ENCODE measurements at places on chromosomes 11 and 22.

- H3K4me3 ChIP-seq, result no peak overlapping the region
- no peak overlapping the region for H3K27ac ChIP-seq
- no peaks in the 10 kb centered on the region for H3K27me3 ChIP-seq
Observed at GRCh38 chr11:63906087-63906486, 10.9 kb downstream of the RCOR2 start.

DNA sequence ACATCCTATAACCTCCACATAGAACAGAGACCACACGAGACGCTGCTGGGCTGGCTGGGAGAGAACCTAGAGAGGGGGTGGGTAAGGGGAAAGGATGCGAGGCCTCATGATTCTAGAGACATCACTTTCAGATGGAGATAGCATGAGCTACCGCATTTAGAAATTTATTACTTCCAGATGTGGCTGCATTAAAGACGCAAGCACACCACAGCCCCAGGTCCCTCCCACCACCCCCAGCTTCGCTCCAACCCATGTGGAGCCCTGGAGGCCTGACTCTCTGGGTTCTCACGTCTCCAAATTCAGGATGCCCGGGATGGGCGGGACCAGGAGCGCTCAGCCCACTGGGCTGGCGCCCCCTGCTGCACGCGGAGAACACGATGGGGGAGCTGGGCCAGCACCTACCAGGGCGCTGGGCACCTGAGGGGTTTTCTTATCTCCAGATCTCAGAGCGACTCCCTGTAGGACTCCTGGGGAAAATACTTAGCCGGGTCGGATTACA is 13.6 kb downstream of the MRPL21 start:
- no peak overlapping the region for H3K4me3 ChIP-seq
- DNase-seq, result peak; percentile 20
- H3K27me3 ChIP-seq, result no peaks in the 10 kb centered on the region

- H3K27ac ChIP-seq, result no peak overlapping the region
- no peak overlapping the region for H3K4me3 ChIP-seq
- no peaks in the 10 kb centered on the region for H3K4me1 ChIP-seq
- DNase-seq, result no peak
- H3K27me3 ChIP-seq, result no peaks in the 10 kb centered on the region
- H3K36me3 ChIP-seq, result no peaks in the 10 kb centered on the region
Observed at GRCh38 chr11:87767615-87768014, 407.6 kb downstream of the RAB38 start.

GRCh38 chr22:40276996-40277823 is 69.1 kb upstream of the ADSL start:
- H3K4me3 ChIP-seq, result no peak overlapping the region
- H3K27me3 ChIP-seq, result no peaks in the 10 kb centered on the region
- no peak overlapping the region for H3K27ac ChIP-seq
- peak; percentile 38 for DNase-seq
- H3K4me1 ChIP-seq, result peaks cover 7% of the 10 kb centered on the region

- H3K27me3 ChIP-seq, result no peaks in the 10 kb centered on the region
- no peak overlapping the region for H3K27ac ChIP-seq
- H3K4me3 ChIP-seq, result peak overlapping the region; percentile 77
- no peak for DNase-seq
- peaks cover under 1% of the 10 kb centered on the region for H3K36me3 ChIP-seq
- H3K4me1 ChIP-seq, result peaks cover 3% of the 10 kb centered on the region
Observed at GRCh38 chr11:72079819-72080325, 470 bp downstream of the NUMA1 start.

DNA sequence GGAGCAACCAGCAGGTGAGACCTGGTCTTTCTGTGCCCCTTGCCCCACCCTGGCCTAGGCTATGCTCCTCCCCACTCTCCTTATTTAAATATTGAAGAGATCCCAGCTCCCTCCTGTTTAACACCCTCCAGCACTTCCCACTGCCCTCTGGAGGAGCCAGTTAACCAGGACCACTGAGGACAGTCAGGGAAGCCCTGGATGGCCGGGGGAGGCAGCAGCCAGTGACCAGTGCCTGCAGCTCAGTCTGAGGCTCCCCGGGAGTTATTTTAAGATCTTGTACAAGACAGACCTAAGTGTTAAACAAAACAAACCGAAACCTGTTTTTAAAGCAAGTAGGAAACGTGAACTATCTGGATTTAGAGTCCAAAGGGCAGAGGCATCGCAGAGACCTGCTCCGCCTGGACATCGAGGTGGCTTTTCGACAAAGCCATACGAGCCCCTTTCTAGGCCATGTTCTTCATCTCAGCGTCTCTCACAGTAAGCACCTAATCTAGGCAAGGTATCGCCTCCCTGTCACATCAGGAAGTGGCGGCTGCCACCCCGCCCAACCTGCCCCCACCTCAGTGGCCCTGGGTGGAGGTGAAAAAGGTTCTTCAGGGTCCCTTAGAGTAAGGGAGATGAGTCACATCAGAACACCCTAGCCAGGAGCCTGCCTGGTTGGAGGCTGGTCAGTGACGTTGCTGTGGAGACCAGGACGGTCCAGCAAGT is 35.2 kb downstream of the TRMU start:
- peaks cover 70% of the 10 kb centered on the region for H3K36me3 ChIP-seq
- H3K4me1 ChIP-seq, result peaks cover 27% of the 10 kb centered on the region
- no peak for DNase-seq
- H3K27me3 ChIP-seq, result peaks cover 30% of the 10 kb centered on the region
- H3K4me3 ChIP-seq, result no peak overlapping the region

DNA sequence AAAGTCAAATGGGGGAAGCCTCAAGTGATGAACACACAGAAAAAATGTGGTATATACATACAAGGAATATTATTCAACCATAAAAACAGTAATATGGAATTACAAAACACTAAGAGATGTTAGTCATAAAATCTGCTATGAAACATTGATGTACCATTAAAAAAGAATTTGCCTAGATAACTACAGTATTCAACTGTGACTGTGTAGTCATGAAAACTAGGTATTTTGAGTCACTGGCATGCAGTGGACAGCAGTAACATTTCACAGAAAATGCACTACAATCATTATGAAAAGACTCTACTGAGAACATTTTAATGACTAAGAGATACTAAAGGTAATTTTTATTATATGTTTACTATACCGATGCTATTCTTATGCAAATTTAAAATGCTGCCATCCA is 11.7 kb downstream of the ZNF195 start:
- H3K27ac ChIP-seq, result no peak overlapping the region
- H3K36me3 ChIP-seq, result peaks cover 97% of the 10 kb centered on the region
- peaks cover 1% of the 10 kb centered on the region for H3K4me1 ChIP-seq

DNA sequence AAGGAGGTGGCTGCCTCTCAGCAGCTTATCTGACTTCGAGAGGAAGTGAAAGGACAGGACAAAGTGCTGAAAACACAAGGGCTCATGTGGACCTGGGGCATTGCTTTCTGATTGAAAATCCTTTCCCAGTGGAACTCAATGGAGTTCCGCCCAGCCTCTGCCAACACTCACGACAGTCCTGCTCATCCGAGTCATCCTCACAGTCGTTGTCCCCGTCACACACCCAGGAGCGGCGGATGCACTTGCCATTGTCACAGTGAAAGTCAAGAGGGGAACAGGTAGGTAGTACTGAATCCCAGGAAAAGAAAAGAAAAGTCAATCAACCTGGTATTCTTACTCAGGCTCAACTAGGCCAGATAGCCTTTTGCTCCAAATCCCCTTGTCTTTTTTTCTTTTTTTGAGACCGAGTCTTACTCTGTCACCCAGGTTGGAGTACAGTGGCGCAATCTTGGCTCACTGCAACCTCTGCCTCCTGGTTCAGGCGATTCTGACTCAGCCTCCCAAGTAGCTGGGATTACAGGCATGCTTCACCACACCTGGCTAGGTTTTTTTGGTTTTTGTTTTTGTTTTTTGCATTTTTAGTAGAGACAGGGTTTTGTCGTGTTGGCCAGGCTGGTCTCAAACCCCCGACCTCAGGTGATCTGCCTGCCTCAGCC is 18.1 kb downstream of the LRP4 start:
- no peak for DNase-seq
- no peaks in the 10 kb centered on the region for H3K27me3 ChIP-seq
- peaks cover 8% of the 10 kb centered on the region for H3K36me3 ChIP-seq

- H3K36me3 ChIP-seq, result no peaks in the 10 kb centered on the region
- H3K4me1 ChIP-seq, result peaks cover 8% of the 10 kb centered on the region
- no peaks in the 10 kb centered on the region for H3K27me3 ChIP-seq
- no peak overlapping the region for H3K4me3 ChIP-seq
- no peak overlapping the region for H3K27ac ChIP-seq
Observed at GRCh38 chr11:115893461-115894099, 389.4 kb upstream of the CADM1 start.

DNA sequence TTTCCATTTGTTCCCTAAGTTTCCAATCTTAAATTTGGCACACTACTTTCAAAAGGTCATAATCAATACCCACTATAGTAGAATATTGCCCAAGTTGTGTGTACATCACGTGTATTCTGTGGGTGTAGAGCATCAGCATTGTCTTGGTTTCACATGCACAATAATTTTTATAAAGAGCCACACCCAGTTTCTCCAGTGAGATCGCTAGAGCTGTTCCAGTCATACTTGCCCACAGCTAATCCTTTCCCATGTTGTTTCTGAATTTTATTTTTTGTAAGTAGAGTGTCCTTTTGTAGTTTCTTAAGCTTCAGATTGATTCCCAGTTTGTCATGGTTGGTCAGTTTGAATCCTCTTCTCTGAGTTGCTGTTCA is 13.7 kb downstream of the FAM118B start:
- H3K4me1 ChIP-seq, result no peaks in the 10 kb centered on the region
- no peak for DNase-seq
- peaks cover 3% of the 10 kb centered on the region for H3K36me3 ChIP-seq
- no peaks in the 10 kb centered on the region for H3K27me3 ChIP-seq
- no peak overlapping the region for H3K27ac ChIP-seq

DNA sequence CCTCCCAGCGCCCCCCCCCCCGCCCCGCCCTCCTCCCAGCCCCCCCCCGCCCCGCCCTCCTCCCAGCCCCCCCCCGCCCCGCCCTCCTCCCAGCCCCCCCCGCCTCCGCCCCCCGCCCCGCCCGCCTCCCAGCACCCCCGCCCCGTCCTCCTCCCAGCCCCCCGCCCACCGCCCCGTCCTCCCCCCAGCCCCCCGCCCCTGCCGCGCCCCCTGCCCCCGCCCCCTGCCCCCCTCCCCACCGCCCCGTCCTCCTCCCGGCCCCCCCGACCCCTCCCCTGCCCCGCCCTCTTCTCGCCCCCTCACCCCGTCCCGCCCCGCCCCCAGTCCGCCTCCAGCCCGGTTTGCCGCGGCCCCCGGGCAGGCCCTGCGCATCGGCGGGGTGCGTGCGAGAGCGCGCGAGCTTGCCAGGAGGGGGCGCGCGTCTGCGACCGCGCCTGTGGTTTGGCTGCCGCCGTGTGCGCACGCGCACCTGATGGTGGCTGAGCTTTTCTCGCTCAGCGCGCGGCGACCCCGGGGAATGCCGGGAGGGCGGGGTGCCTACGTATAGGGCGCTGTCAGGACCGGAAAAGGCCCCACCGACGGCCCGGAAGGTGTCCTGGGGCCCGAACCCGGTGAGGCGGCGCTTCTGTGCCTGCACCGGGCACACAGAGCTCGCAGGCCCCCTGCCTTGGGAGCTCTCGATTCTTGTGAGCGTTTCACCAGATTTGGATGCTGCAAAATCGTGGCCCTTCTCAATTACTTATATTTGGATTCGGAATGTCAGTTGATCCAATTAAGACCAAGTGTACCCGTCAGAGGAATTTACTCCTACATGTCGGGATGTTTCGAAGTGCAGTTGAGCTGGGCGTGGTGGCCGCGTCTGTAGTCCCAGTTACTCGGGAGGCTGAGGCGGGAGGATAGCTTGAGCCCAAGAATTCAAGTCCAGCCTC is 501 bp upstream of the TTLL12 start:
- H3K4me1 ChIP-seq, result peaks cover 22% of the 10 kb centered on the region
- no peaks in the 10 kb centered on the region for H3K27me3 ChIP-seq
- H3K36me3 ChIP-seq, result peaks cover 3% of the 10 kb centered on the region
- peak overlapping the region; percentile 51 for H3K4me3 ChIP-seq

- H3K4me1 ChIP-seq, result no peaks in the 10 kb centered on the region
- H3K36me3 ChIP-seq, result no peaks in the 10 kb centered on the region
- H3K4me3 ChIP-seq, result no peak overlapping the region
- H3K27ac ChIP-seq, result no peak overlapping the region
Observed at GRCh38 chr11:65822776-65823528, 10.8 kb upstream of the SNX32 start.

GRCh38 chr11:26620282-26621045 is 48.4 kb upstream of the MUC15 start:
- H3K4me1 ChIP-seq, result no peaks in the 10 kb centered on the region
- peak overlapping the region; percentile 3 for H3K27ac ChIP-seq
- no peak overlapping the region for H3K4me3 ChIP-seq
- no peak for DNase-seq
- H3K36me3 ChIP-seq, result no peaks in the 10 kb centered on the region

GRCh38 chr11:9529334-9529650 is 44.2 kb upstream of the WEE1 start:
- peaks cover 5% of the 10 kb centered on the region for H3K36me3 ChIP-seq
- no peak overlapping the region for H3K27ac ChIP-seq
- H3K4me1 ChIP-seq, result peaks cover 10% of the 10 kb centered on the region
- no peak overlapping the region for H3K4me3 ChIP-seq

GRCh38 chr11:126438272-126438671 is 82.8 kb downstream of the ST3GAL4 start:
- H3K36me3 ChIP-seq, result no peaks in the 10 kb centered on the region
- H3K4me1 ChIP-seq, result peaks cover 13% of the 10 kb centered on the region
- H3K27ac ChIP-seq, result no peak overlapping the region
- DNase-seq, result no peak

DNA sequence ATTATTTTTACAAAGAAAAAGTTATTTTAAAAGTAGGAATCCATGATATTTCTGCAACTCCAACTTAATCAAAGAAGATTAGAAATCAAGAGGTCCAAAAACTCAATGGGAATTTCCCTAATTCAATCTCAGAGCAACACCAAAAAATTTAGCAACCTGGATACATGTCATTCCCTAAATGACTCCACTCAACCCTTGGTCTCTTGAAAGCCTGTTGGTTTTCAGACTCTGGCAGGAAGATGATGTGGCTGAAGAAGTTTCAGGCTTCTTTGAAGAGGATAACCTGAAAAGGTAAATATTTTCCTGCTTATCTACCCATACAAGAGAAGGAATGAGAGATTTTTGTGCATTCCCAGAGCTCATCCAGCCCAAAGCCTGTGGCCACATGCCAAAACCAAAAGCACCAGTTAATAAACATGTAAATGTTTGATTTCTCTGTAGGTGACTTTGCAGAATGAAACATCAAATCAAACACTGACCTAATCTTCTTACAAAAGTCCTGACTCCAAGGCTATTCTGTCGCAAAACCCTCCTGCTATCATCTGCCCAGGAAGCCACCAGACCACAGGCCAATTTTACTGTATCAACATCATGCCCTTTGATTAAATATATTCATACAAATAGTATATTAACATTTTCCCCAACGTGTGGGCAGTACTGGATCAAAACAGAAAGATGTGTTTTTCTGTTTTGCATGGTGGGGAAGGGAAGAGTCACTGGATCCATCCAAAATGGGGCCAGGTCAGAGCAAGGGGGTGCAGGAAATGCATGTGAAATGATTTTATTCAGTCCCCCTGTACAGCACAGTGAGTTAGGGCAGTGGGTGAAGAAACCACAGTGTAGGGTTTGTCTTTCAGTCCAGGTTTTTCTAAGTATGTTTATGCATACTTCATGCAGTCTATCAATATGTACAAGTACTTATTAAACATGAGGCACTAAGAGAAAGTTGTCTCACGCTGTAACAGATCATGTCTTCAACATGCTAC is 38.8 kb downstream of the SMCO4 start:
- peaks cover 6% of the 10 kb centered on the region for H3K4me1 ChIP-seq
- H3K27ac ChIP-seq, result peak overlapping the region; percentile 21
- no peak for DNase-seq

Measured in mesenchymal stem cell (in vitro differentiated cells and primary cell).